ENCODE measurements at places on chromosomes 3 and 15. TPM values are rescaled to one million over a fixed set of nuclear protein-coding genes. Genes with fewer than 3 reads are reported as not detected.
A peak's percentile ranks its signal among the peaks of the same experiment; 100 is the strongest.

- H3K36me3 ChIP-seq: no peaks in the 10 kb centered on the region
- peak overlapping the region; percentile 64 for H3K27ac ChIP-seq
These were observed 141.1 kb downstream of the PGPEP1L start for GRCh38 chr15:98866511-98866910.

- no peak overlapping the region for H3K27ac ChIP-seq
- no peaks in the 10 kb centered on the region for H3K4me1 ChIP-seq
- H3K4me3 ChIP-seq: no peak overlapping the region
These were observed 108.8 kb upstream of the GPR149 start for GRCh38 chr3:154538566-154539360.

DNA sequence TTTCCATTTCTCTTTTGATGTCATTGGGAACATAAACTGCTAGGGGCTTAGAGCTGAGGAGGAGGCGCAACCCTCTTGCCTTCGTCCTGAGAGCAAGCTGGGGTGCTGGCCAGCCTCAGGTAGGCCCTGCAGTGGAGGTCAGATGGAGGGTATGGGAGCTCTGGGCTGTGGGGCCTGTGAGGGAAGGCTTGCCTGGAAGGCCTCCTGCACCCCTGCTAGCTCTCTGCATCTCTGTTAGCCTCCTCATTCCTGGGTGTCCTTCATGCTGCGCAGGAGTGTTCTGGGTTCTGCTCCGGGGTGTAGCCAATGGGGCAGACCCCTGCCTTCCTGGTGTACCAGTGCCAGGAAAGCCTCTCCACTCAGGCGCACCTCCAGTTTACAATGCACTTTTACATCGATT, 11.8 kb downstream of the GP5 start:
- H3K27ac ChIP-seq: no peak overlapping the region
- no peaks in the 10 kb centered on the region for H3K4me1 ChIP-seq
- peaks cover 3% of the 10 kb centered on the region for H3K27me3 ChIP-seq
- no peak overlapping the region for H3K4me3 ChIP-seq
- DNase-seq: no peak
- H3K36me3 ChIP-seq: no peaks in the 10 kb centered on the region

- no peak overlapping the region for H3K27ac ChIP-seq
- no peaks in the 10 kb centered on the region for H3K4me1 ChIP-seq
- no peak overlapping the region for H3K4me3 ChIP-seq
- DNase-seq: no peak
- H3K36me3 ChIP-seq: no peaks in the 10 kb centered on the region
- no peaks in the 10 kb centered on the region for H3K27me3 ChIP-seq
These were observed 20.0 kb upstream of the RNF111 start for GRCh38 chr15:58967479-58967878.

- peaks cover 44% of the 10 kb centered on the region for H3K36me3 ChIP-seq
- no peaks in the 10 kb centered on the region for H3K27me3 ChIP-seq
- H3K4me1 ChIP-seq: peaks cover 6% of the 10 kb centered on the region
These were observed 5.6 kb downstream of the ZBED2 start for GRCh38 chr3:111589303-111590142.

GRCh38 chr15:66241908-66242285, 11.7 kb downstream of the MEGF11 start:
- H3K27ac ChIP-seq: no peak overlapping the region
- no peak for DNase-seq
- no peak overlapping the region for H3K4me3 ChIP-seq
- peaks cover 17% of the 10 kb centered on the region for H3K27me3 ChIP-seq
- H3K4me1 ChIP-seq: no peaks in the 10 kb centered on the region

- H3K27ac ChIP-seq: no peak overlapping the region
- no peaks in the 10 kb centered on the region for H3K27me3 ChIP-seq
- no peaks in the 10 kb centered on the region for H3K36me3 ChIP-seq
- peak; percentile 93 for DNase-seq
These were observed 56.0 kb downstream of the ZMAT3 start for GRCh38 chr3:179015551-179016020.

Gene CHL1
- not detected for polyA plus RNA-seq

Gene TPRA1
- 25.0 TPM for polyA plus RNA-seq

Gene CYP11A1
- polyA plus RNA-seq: not detected

Gene GALNT15
- polyA plus RNA-seq: not detected

Gene PLD1
- polyA plus RNA-seq: 2.3 TPM

Data from CD4-positive, CD25-positive, alpha-beta regulatory T cell (primary cell).